ENCODE measurements at places on chromosomes 6 and 20. TPM values are rescaled to one million over a fixed set of nuclear protein-coding genes. Genes with fewer than 3 reads are reported as not detected.

DNA sequence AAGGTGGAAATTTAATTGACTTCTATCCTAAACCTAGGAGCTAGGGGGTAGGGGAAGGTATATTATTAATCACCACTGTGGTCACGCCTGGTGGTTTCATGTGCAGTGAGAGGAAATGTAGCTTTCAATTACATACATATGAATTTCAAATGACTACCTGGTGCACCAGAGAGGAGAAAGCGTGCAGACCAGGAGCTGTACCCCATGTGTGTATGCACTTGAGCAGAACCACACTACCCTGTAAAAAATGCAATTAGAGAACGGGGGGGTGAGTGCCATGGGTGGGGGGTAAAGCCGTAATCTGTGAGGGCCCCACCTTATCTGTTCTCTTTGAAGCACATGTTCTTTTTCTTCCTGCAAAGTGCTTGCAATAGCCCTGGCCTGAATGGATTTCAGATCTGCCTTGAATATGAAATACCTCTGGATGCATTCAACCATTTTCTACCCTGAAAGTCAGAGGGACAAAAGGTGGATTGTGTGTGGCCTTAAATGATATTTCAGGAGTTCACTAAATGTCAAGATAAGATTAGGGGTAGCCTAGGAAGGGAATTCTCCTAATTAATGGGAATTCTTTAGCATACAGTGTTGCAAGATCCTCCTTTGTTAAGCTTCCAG is 30.9 kb upstream of the EDN3 start:
- no peak for DNase-seq

DNA sequence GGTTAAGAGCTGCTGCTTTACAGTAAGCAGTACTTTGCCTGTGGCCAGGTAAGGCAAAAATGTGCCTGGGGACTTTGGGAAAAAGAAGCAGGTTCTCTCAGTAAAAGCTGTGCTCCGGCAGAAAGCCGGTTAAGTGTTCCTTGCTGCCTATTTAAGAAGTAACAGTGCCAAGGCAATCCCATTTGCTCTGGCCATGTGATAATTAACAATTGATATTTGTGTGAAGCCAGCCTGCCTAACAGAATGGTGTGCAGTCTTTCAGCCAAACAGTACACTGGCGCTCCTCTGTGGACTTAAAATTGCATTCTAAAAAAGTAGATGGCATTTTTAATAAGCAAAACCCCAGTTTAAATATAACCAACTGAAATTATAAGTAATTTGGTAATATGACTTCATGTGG is 430.3 kb downstream of the PLCB1 start:
- DNase-seq, result no peak

- DNase-seq, result no peak
Measured at GRCh38 chr6:137297887-137298286, 78.7 kb upstream of the IFNGR1 start.

- no peak for DNase-seq
Measured at GRCh38 chr6:82033631-82034211, 213.8 kb downstream of the IBTK start.

- peak; percentile 79 for DNase-seq
Measured at GRCh38 chr6:42045538-42046460, 4.5 kb upstream of the TAF8 start.

DNA sequence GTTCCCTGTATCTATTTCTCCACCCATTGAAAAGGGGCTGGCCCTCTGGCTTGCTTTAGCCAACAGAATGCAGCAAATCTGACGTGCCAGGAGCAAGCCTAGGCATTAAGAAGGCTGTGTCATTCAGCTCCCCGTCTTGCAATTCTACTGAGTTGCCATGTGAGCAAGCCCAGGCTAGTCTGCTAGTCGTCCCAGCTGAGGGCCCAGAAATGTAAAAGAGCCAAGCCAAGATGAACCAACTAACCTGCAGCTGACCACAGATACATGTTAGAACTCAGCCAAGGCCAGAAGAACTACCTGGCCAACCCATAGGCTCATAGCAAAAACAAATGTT is 30.1 kb downstream of the PREP start:
- no peak for DNase-seq

Gene CLVS2
- total RNA-seq, result not detected

- DNase-seq, result no peak
Measured at GRCh38 chr20:13723011-13723410, 61.7 kb downstream of the ESF1 start.

- DNase-seq, result no peak
Measured at GRCh38 chr6:36484736-36485135, 41.9 kb downstream of the KCTD20 start.

Measured in Caki2 (cell line).